ENCODE measurements at places on chromosomes 7 and 10. TPM values are rescaled to one million over a fixed set of nuclear protein-coding genes. Genes with fewer than 3 reads are reported as not detected.

The SUN3 gene
- total RNA-seq, result not detected

The LIPM gene
- not detected for total RNA-seq

The HECTD2 gene
- total RNA-seq, result 3.8 TPM

The CCDC186 gene
- 42.3 TPM for total RNA-seq

The BAG3 gene
- 26.9 TPM for total RNA-seq

The PMS2 gene
- total RNA-seq, result 10.6 TPM

The UCMA gene
- not detected for total RNA-seq

The CAMK1D gene
- total RNA-seq, result 42.5 TPM

The ST7 gene
- total RNA-seq, result 13.7 TPM

Data from left colon (tissue), 2 donors.